ENCODE measurements at places on chromosomes 1 and 21.

DNA sequence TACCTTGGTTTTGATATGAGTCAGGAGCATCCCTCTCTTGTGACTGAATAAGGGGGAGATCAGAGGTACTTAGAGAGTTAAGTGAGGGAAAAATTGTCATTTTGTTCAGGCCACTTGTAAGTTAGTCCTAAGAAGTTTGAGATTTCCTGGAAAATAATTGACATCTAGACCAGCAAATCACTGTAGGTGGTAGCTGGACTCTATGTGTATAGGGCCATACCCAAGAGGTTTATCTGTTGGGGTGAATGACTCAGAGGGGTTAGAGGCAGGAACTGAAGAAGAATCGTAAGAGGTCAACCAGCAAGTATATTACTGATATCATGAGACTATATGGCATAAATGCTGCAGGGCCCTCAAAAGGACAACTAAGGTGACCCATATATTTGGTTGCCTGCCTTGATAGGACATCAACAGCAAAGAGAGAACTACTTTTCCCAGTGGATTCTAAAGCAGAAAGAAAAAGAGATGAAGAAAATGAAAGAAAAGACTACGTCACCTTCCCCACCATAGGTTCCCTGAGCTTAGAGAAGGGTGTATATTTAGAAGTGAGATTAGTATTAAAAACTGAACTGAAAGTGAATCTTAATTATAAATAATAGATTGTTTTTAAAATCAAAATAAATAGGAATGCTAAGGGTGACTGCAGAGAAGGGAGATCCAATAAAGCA is 8.0 kb upstream of the RNPC3 start:
- DNase-seq: peak; percentile 61

- no peak for DNase-seq
These were observed 86.0 kb downstream of the MATN1 start for GRCh38 chr1:30637183-30637980.

DNA sequence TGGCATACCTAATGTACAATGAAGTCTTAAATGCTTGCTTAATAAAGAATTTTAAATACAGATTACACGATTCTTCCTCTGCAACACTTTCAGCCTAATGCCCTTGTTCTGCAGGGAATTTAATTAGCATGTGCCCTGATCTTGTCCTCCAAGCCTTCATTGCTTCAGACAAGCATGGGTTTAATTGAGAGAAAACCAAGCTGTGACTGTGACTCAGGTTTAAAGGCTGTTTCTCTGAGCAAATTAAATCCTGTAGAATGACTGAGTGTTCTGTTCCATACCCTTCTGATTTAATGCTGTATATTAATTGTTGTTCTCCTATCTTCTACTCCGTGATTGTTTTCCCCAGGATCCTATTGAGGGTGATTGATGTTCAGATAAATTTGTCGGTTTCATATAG is 269.0 kb upstream of the PRMT6 start:
- DNase-seq: no peak

- DNase-seq: peak; percentile 66
These were observed 7.7 kb upstream of the GIPC2 start for GRCh38 chr1:78038071-78038470.

DNA sequence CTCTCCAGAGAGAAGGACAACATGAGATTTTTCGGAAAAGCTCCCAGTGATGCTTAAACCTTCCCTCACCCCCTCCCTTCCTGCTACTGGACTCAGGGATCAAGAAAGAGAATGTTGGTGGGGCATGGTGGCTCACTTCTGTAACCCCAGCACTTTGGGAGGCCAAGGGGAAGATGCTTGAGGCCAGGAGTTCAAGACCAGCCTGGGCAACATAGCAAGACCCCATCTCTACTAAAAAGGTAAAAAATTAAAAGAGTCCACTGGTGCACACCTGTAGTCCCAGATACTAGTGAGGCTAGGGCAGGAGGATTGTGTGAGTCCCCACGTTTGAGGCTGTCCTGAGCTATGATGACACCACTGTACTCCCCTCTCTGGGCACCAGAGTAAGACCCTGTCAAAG is 162.9 kb upstream of the RAB4A start:
- DNase-seq: no peak

GRCh38 chr1:246367041-246367440 is 140.0 kb downstream of the SMYD3 start:
- DNase-seq: peak; percentile 48

GRCh38 chr1:13793088-13793730 is 93.2 kb downstream of the PRDM2 start:
- DNase-seq: no peak

DNA sequence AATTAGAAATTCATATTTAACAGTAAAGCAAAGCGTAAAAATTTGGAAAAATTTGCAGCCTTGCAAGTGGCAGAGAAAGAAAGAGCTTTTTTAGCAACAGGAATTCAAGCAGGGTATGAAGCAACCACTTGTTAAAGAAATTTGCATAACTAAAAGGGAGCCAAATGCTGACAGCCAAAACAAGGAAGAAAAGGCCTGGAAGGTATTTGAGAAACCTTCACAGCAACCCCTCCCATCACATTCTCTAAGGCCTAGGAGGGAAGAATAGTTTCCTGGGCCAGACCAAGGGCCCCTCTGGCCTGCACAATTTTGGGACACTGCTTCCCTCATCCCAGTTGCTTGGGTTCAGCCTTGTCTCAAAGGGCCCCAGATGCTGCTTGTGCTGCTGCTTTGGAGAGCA is 672.4 kb upstream of the TMPRSS15 start:
- DNase-seq: no peak

DNA sequence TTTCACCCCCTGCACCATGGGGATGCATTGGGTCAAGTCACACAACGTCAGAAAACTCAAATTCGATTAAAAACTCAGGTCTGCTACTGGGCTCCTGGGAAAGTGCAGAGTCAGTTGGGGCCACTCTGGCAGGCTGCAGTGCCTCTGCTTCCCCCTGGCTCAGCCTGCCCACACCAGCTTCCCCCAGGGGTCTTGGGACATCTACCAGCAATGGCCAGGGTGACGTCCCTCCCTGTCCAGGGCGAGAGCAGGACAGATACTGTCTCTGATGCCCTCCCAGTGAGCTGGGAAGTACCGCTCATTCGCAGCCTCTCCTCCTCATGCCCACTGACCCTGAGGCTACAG is 106.2 kb upstream of the COL6A1 start:
- DNase-seq: no peak

DNA sequence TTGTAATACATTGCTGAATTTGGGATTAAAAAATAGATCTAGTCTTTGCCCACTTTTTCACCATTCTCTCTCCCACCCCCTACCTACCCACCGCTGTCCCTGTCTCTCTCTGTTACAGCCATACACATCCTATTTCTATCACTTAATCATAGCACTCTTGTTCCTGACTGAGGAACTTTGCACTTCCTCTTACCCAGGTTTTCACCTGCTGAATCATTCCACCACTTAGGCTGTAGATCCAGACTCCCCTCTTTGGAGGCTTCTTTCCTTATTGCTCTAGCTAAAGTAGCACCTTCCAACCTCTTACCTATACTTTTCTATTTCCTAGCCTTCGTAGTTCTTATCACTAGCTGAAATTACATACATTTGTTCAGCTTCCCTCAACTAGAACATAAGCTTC is 59.6 kb downstream of the ATP6V1G3 start:
- no peak for DNase-seq

GRCh38 chr1:2135441-2135841 is 59.1 kb downstream of the FAAP20 start:
- DNase-seq: peak; percentile 70

DNA sequence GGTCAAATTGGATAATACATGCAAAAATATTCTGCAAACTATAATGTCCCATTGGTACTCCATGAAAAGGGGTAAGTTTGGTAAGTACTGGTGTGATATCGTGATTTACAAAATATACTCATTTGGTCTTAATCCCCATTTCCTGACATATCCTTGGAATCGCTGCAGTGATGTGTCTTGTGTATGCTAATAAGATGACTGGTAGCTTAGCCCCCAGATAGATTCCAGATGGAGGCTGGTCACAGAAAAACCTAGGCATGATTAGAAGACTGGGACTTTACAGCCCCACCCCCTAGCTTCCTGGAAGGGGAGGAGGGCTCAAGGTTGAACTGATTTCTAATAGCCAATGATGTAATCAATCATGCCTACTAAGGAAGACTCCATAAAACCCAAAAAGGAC is 3.0 kb downstream of the VAMP4 start:
- DNase-seq: no peak

DNA sequence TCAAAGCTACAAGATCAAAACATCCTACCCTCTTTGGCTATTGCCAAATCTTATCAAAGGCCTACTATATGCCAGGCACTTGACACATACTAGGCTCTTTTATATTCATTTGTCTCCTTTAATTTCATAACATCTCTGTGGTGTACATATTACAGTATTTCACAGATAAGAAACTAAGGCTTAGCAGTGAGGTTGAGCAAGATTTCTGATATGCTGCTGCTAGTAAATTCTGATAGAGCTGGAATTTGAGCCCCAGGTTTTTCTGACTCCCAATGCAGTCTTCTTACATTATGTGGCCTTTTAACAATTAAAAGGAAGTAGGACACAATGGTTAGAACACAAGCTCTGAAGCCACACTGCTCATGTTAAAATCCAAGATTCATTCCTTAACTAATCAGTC is 16.8 kb downstream of the CCDC185 start:
- peak; percentile 87 for DNase-seq

DNA sequence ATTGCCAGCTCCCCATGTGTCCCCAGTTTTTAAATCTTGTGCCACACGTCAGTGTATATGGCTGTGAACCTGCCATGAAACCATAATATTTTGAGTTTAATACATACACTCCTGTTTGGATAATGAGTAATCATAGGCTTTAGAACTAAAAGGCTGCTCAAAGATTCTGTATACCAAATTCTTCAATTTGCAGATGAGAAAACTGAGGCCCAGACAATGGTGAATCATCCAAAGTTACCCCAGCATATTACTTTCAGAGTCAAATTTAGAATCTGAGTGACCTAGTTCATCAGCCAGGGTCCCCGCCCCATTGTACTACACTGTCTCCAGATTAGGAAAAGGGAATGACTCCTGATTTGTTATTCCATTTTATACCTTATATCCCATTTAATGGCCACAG is 224.6 kb downstream of the FGGY start:
- no peak for DNase-seq

- no peak for DNase-seq
These were observed 7.9 kb upstream of the TIAM1 start for GRCh38 chr21:31351960-31352359.

DNA sequence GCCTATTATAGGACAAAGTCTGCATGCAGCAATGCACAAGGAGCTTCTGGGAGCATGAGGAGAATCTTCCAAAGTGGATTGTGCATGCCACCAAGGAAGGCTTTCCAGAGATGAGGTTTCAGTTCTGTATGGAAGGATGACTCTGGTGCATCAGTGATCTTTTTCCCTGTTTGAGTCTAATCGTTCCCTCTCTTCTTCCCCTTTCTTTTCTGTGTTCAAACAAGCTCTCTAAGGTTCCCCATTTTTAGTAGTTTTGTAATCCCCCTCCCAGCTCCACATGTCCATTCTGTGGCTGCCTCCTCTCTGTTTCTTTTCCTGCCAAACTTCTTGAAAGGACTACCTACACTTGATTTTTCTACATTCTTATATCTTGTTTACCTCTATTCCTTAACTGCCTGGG is 43.3 kb upstream of the USP25 start:
- no peak for DNase-seq

DNA sequence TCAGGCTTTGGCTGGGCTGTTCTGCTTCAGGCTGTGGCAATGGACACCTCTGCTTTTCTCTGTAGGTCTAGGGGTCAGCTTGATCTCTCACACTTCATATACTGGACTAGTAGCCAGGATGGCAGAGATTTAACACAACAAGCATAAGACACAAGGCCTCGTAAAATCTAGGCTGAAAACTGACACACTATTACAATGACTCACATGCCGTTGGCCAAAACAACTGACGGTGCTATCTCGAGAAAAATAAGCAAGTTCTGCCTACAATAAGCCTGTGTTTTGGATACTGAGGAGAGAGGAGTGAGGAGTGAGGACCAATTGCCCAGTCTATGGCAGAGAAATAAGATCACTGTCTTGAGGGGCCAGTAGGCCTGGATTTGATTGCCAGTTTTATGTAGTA is 840.7 kb upstream of the ADAMTS5 start:
- peak; percentile 71 for DNase-seq

DNA sequence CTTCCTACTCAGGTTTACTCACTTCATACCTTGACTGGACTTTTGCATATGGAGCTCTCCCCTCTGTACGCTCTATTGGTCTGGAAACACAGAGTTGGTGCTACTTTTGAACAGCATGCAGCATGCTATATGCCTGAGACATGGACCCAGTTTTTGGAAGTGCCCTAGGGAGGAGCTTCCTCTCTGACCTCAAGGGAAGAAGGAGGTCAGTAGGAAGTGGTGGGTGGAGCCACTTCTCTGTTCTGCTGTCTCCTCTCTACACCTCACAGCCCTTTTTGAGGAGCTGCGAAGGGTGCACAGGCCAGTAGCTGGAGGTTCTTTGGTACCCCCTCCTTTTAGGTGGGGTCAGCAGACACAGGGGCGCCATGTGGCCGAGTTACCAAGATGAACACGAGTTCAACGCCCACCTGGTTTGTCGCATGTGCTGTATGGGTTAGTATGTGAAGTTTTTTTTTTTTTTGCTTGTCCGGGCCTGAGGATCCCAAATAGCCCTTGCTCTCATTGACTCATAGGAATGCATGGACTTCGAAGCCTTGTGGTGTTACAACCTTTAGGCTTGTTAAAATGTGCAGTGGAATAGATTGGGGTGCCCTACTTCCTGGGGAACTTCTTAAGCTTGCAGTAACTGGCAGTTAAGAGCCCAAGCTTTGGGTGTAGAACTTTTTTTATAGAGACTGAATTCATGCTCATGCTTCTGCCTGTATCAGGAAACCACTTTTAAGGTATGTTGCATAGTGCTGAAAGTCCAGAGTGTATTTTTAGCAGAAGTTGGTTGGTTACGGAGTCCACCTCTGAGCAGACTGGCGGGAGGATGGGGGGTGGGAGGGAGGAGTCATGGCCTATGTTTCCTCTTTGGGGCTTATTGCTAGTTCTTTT is 10.7 kb downstream of the MACF1 start:
- no peak for DNase-seq

DNA sequence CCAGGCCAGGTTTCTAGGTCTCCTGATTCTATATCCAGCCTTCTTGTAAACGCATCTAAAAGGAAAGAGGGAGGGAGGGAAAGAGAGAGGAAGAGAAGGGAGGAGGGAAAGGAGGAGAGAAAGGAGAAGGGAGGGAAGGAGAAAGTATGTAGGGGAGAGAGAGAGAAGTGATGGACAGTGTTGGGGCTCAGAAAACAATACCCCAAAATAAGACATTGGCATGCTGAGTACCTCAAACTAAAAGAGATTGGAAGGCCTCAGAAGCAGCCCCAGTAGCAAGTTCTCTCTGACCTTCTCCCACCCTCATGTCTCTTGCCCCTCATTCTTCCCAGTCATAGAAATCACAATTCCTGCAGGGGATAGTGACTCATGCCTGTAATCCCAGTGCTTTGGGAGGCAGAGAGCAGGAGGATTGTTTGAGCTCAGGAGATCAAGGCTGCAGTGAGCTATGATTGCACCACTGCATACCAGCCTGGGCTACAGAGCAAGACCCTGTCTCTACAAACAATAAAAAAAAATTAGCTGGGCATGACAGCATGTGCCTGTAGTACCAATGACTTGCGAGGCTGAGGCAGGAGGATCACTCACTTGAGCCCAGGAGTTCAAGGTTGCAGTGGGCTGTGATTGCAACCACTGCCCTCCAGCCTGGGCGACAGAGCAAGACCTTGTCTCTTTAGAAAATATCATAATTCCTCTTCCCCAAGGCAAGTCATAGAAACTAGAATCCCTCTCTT is 51.2 kb downstream of the DNTTIP2 start:
- DNase-seq: peak; percentile 75

GRCh38 chr21:28439788-28440187 is 552.9 kb downstream of the LTN1 start:
- DNase-seq: no peak

GRCh38 chr1:247121382-247121781 is 17.2 kb upstream of the ZNF669 start:
- DNase-seq: no peak
